ENCODE measurements at places on chromosomes 2 and 18.

- no peak for DNase-seq
Observed at GRCh38 chr2:133085646-133086045, 415.6 kb upstream of the LYPD1 start.

GRCh38 chr2:119536211-119536610, 8.0 kb upstream of the CFAP221 start:
- no peak for DNase-seq

- DNase-seq = no peak
Observed at GRCh38 chr2:237143676-237144440, 58.2 kb downstream of the COPS8 start.

DNA sequence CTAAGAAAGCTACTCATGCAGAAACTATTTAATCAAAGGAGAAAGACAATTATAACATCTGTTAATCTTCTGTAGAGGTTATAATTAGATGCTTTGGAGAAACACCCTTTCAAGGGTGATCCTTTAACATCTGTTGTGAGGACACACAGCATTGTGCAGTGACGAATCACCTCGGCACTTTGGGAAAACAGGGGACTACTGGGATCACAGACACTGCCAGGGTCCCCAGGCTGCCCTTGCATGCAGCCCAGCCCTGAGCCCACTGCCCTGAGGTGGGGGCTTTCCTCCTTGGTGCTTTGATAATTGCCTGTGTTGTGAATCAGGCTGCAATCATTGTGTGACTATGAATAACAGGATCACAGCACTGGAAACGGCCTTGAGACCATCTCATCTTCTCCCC, 10.6 kb downstream of the NCKAP5 start:
- DNase-seq = no peak

DNA sequence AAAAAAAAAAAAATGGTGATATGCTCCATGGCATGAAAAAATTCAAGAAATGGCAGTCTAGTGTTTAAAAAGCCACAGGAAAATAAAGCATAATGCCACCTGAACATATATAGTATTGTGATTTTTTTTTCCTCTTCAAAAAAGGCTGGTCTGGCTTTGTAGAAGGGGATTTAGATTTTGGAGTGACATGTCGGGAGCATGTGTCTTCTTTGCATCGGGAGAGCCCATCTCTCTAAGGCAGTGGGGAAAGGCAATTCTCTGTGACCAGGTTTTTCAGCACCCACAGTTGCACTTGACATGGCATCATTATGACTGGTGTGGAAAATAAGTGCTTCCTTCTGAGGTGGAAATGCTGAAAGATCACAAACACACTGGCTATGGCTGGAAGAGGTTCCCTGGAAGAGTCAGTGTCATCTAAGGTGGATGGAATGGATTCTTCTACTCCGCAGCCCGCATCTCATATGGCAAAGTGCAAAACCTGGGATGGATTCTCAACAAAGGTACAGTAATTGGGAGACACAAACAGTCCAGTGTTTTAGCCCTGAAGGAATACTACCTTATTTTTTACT, 172.5 kb downstream of the AGAP1 start:
- no peak for DNase-seq

DNA sequence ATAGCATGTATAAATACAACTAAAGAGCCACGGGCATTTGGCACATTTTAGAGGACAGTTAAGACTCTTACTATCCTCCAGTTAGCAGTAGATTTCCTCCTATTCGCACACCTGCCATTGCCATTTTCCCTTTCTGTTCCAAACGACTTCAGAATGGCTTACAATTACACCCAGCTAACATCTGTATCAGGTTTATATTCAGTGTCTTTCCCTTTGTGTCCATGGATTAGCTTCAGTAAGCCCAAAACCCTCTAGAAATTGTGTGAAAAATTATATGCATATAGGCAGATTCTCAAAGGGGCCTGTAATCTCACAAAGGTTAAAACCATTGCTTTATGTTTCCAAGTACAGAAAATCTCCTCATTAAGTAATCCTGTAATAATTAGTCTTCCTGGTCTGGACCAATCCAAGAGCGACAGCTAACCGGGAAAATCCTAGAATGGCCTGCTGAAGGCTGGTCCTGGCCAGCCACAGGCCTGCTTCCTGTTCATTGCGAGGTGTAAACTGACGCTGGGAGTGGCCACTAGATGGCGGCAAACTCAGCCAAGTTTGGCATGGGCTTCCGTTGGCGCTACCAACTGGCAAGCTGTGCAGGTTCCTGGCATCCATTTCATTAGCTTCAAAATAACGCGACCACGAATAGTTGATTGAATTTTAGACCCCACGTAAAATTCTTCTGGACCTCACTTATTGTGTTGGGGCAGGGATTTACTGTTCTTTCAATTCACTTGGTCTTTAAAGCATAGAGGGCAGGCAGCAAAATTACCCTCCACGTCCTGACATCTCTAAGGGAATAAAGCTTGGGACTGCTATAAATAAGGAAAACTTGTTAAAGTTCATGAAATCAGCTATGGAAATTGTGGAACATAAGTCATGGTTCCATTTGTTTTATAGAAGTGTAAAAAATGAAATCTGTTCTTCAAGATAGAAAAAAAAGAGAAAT, 17.1 kb downstream of the ARHGAP25 start:
- peak; percentile 85 for DNase-seq

- no peak for DNase-seq
Observed at GRCh38 chr18:8889489-8889888, 184.1 kb downstream of the MTCL1 start.

GRCh38 chr2:14288016-14288415, 344.5 kb upstream of the LRATD1 start:
- DNase-seq = peak; percentile 75

- DNase-seq = no peak
Observed at GRCh38 chr2:88950010-88950409, 258.5 kb downstream of the RPIA start.

DNA sequence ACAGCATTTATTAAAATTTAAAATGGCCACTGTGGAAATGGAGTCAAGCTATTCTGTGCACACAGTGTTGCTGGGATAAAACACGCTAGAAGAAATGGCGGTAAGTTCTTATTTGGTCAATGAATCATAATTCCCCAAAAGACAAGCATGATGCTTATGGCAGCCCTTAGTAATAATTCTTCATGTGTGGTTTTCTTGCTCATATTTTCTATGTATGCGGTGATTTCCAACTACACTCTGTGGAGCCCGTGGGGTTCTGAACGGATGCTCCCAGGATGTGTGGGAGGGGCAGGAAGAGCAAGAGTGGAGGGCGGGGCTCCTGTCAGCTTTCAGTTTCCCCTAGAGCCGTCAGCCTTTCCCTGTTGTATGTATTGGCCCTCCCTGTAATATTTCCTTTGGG, 91.7 kb upstream of the RMDN2 start:
- no peak for DNase-seq

- DNase-seq = no peak
Observed at GRCh38 chr2:62338111-62338510, 142.2 kb downstream of the B3GNT2 start.

GRCh38 chr2:109554758-109555157, 59.0 kb downstream of the SEPTIN10 start:
- DNase-seq = no peak

DNA sequence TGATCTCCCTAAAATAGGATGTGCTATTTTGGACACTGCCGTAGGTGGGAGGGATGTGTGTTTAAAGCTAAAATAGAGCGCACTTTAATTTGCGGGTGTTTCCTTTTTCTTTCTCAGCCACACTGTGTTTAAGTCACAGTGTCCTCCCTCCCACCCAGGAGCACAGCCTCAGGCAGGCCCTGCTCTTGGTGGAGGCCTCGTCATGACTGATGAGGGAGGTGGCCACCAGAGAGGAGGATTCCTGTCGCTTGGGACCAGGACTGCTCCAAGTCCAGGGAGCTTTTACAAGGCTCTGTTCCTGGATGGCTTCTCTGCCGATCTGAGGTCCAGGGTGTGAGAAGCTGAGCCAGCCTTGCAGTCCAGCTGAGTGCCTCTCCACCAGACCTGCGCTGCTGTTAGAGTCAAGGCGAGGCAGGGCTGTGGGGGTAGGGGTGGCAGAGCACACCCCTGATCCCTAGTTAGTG, 33.5 kb downstream of the INPP4A start:
- no peak for DNase-seq

GRCh38 chr2:202133200-202133908, 60.3 kb downstream of the KIAA2012 start:
- no peak for DNase-seq

- no peak for DNase-seq
Observed at GRCh38 chr2:196391149-196391479, 219.7 kb upstream of the STK17B start.

DNA sequence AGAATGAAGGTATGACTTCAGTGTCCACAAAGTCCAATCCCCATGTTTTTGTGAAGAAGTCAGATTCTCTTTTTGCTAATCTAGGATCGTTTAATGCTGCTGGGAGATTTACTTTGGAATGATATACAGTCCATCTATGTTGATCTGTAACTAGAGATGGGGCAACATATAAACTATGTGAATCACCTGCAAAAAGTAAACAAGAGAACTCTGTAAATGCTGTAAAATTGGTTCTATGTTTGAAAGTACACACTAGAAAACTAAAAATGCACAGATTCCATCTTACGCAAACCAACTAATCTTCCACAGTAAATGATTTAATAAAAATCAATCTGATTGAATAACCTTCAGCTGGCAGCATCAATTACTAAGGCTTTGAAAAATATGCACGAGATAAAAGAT, 37.5 kb downstream of the VPS54 start:
- no peak for DNase-seq

DNA sequence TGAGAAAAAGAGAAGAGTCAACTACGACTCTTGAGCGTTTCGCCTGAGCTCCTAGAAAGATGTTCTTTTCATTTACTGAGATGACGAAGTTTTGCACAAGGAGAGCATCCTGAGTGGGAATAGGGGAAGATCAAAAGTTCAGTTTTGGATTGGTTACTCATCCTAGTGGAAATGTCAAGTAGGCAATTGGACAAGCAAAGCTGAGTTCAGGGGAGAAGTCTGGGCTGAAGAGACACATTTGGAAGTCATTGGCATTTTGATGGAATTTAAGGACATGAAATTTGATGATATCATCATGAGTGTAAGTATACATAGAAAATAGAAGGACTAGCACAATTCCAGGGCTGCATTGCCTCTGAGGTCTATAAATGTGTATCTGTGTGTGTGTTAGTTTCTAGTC, 416.6 kb downstream of the RAD51AP2 start:
- DNase-seq = no peak

GRCh38 chr2:47535996-47536395, 133.0 kb downstream of the MSH2 start:
- no peak for DNase-seq

GRCh38 chr18:48393170-48393569, 16.0 kb downstream of the ZBTB7C start:
- DNase-seq = no peak

DNA sequence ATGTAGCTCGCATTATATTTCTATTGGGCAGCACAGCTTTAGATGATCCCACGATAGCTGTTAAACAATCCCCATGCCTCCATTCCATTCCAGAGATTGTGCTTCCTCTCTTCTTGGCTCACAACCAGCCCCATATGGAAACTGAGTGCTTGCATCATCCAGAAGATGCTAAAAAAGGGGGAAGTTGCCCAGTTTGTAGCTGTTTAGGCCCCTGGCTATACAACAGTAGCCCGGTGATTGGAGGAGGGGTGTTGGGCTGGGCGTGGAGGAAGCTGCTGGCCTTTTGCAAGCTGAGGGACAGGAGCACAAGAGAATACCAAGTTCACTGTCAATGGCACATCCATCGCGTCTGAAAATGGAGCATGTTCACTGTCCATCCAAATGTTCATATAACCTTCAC, 360.2 kb downstream of the ALK start:
- no peak for DNase-seq

DNA sequence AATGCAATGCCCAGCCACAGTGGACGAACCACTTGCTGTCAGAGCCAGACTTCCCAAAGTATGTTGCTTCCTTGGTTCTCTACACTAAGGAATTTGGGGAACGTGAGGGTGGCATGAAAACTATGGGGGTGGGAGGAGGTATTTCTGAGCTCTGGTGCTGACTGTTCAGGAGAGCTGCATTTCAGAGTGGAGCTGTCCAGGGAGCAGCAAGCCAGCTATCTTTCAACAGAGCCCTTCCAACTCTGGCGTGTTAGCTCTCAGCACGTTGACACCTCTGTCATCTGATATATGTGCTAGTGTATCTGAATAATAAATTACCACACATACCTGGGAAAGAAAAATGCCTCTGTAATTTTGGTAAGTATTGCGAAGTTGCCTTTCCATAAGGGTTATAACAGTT, 66.1 kb downstream of the SAP130 start:
- DNase-seq = no peak

- DNase-seq = no peak
Observed at GRCh38 chr2:120934574-120935338, 199.1 kb downstream of the GLI2 start.

GRCh38 chr2:156306821-156307220, 25.7 kb downstream of the NR4A2 start:
- DNase-seq = no peak

DNA sequence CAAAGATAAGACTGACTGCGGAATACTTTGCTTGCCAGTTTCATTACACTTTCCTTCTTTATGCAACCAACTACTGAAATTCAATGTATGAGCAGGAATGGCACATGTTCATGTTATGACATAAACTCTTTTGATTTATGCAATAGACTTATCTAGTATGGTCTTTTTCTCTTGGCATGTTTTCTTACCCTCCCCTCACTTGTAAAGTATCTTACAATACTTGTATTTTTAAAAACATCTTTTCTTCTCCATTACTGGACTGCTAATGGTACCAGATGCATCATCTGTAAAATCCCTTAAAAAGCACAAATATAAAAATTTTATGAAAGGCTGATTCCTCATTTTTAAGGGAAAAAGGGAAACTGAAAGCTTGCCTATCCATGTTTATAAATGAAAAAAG, 373.8 kb downstream of the ZEB2 start:
- DNase-seq = no peak

DNA sequence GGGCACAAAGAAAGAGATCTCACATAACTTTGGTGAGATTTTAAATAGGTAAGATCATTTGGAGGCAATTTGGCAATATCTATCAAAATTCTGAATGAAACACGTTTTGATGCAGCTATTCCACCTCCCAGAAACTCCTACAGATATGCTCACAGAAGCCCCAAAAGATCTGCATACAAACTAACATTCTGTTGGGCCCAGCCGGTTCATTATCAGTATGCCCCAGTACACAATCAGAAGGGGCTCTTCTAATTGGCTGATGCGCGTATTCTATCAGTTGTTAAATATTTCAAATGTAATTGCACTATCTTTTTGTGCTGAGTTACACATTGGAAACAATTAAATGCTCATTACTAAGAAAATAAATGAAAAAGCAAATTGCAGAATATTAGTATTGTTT, 7.1 kb upstream of the TGIF1 start:
- no peak for DNase-seq

- no peak for DNase-seq
Observed at GRCh38 chr2:63992061-63992685, 27.1 kb downstream of the VPS54 start.

DNA sequence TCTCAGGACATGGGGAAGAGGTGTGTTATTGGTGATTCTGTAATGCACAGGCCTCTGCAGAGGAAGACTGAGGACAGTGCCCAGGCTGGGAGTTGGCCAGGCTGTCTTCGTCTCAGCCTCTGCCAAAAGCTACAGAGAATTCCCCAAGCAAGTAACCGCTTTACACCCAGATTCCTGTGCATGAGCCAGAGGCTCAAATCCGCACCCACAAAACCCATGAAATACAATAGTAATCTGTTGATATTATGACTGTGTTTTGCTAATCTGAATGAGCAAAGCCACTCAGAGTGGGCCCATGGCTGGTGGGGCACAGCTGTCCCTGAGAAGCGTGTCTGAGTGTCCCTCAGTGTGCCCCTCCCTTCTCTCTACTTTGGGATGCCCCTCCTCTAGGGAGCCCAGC, 149.5 kb upstream of the PXDN start:
- no peak for DNase-seq

All from breast epithelium (tissue), 4 donors.